Stimulated activated CD8-positive, alpha-beta memory T cell treated with anti-CD3 and anti-CD28 coated beads, Interleukin-4, amount 100 ng/mL, for 1 hour (primary cell): ENCODE measurements at places on chromosomes 5 and 9.

- DNase-seq = no peak
These were observed 13.7 kb downstream of the OR1J1 start for GRCh38 chr9:122463828-122464632.

GRCh38 chr9:119963798-119964372 is 594.6 kb upstream of the BRINP1 start:
- DNase-seq = no peak

DNA sequence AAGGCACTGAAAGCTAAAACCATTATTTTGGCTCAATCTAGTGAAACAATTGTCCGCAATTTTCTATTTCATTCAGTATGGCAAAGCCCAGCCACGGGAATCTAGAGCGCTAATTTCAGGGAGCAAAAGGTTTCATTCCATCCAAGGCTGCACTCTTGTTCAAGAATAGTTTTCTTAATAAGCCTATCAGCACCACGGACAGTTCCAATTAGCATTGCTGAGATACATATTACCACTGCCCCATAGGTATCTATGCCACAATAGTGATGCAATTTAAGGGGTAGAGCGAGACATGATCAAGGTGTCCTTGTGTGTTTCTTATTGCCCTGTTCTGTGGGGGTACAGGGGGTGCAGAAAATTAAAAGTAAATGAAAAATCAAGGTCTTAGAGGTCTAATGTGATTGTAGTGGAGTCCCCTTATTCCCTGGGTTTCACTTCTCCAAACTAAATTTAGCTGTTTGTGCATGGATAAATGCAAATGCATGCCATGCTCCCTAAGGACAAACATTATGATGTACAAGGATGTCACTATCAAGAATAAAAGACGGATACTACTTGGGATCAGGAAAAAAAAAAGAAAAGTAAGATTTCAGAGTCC is 45.5 kb downstream of the SPOCK1 start:
- DNase-seq = no peak

DNA sequence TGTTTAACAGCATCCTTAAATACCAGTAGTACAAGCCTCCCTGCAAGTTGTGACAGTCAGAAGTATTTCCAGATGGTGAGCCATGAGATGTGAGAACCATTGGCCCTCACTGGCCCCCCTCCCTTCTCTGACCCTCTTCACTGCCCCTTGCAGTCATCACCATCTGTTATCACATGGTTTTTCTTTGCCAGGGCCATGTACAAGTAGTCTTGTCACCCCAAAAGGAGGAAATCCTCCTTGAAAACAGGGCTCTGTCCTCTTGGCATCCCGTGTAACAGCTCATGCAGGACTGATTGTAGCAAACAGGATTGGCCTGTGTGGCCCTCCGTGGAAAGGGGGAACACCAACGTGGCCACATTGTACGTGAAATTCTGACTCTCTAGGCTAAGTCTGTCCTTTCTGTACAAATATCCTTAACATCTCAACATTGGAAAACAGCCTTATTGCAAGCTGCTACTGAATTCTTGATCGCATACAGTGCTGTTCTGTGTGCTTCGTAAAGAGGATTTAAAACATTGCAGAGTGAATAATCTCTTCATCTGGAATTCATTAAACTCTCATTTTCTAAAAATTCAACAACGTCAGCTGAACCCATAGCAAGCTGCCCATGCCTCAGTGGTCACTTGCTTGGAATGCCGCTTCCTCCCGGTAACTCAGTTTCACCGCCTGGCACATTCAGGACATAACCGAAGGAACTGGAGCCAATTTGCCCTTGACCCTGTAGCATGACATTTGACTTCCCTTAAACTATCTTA is 171.7 kb downstream of the ATPSCKMT start:
- no peak for DNase-seq

DNA sequence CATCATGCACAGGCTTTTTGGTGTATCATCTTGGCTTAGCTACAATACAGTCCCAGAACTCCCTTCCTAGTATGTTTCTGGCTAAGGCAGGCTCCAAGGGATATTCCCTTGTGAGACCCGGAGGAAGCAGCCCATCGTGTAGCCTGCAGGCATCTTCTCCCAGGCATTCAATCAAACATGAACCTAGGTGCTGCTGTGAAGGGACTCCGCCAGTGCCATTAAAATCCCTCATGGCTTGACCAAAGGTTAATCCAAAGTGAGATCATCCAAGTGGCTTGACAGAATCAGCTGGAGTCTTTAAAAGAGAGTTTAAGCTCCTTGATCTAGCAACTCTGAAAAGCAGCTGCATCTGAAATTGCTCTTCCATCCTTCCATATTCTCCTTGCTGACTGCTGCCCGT is 333.9 kb downstream of the DIRAS2 start:
- no peak for DNase-seq

DNA sequence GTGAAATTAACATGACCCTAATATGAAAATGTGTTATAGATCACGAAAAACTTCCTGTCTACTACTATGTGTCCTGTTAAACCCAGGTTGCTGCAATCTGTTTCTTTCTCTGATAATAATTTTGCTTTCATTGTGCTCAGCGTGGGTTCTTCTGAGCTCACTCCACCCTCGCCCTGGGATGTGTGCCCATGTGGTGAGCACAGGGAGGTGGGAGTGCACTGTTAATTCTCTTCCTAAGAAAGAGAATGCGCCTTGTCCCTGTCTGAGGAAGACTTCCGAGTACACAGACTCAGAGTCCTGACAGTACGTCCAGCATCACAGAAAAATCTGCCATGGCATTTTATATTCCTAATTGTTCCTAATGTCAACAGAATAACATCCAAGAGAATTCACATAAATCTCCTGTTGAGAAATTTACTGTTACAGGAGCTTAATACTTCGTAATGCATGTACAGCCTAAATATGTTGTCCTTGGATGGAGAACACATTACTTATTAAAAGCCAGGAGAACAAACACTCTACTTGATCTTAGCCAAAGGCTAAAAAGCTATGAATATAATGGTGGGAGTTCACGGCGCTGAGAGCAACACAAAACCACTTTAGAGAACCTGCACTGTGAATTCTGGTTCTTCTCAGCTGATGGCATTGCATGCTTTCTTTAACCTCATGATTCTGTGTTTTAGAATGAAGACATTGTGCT is 102.6 kb downstream of the PDE4D start:
- DNase-seq = no peak

- DNase-seq = no peak
These were observed 114.6 kb downstream of the SYK start for GRCh38 chr9:90916147-90916734.

DNA sequence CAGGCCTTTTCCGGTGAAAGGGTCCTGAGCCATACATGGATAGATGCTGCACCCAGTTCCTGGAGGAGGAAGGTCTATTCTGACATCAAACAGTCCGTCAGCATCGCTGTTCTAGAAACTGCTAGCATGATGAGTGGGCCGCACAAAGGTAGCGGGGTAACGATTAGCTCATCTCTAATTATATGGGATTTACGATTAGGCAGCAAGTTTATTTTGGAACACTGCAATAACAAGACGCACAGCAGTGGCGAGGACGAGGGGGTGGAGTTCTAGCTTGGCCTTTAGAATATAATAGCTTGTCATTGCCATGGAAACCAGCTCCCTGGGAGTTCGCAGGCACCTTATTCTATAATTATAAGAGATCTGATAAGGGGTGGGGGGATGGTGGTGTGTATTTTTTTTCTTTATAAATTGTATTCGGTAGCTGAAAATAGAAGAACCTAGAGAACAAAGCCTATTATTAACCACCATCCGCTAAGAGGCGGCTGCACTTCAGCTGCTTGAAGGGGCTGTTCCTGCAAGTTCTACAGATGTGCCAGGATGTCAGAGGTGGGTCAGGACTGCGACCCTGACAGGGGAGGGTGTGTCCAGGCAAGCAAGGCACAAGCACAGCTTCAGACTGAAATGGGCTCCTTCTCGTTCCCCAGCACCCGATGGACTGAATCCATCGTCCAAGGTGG is 311.0 kb downstream of the AGTPBP1 start:
- no peak for DNase-seq

GRCh38 chr5:76114179-76114851 is 31.1 kb downstream of the SV2C start:
- DNase-seq = no peak

- DNase-seq = no peak
These were observed 352.7 kb upstream of the GRAMD2B start for GRCh38 chr5:126070481-126070880.

DNA sequence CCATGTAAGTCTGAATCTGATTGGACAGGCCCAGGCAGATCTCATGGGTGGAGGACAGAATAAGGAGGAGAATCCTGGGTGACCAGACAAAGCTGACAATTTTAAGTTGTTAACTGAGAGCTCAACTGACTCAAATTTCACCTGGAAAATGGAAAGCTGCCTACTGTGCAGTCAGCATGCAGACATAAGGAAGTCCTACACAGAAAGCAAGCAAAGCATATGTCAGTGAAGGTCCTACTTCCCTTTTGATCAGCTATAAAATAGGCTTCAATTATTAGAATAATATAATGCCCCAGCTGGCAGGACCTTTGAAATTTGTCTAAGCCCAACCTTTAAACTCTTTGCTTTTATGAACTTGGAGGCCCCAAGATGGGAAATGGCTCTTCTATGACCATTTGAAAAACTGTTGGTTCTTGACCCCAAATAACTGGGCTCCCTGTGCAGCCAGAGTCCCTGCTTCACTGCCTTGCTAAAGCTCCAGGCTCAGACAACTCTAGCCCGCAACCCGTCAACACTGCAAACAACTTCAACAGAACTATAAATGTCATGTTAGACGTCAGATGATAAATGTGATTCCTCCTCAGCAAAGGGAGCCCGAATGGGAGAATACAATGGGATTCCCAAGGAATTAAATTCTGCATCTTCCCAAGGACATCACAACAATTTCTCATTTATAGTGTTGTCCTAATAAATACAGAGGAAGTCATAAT is 118.9 kb upstream of the ADRA1B start:
- DNase-seq = no peak

DNA sequence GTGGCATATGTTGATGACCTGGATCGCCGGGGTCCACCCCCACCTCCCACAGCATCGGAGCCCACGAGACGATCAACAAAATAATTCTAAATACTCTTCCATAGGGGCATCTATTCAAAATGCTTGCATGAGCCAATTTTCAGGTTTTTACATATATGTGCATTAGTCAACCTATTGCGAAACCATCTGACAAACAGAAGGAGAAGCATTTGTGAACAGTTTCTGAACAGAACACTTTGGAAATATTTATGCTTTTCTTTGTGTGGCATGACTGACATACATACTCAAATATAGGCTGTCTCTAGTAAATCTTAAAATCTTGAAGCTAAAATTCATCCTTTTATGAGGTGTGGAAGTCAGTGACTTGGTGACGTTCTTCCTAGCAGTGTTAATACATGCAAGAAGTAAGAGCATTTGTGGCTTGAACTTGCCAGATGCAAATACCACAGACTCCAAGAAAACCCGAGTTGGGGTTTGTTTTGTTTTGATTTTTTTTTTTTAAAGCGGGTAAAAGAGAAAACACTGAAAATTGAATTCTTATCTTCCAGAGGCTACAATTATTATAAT is 5.3 kb downstream of the GPR151 start:
- DNase-seq = no peak

DNA sequence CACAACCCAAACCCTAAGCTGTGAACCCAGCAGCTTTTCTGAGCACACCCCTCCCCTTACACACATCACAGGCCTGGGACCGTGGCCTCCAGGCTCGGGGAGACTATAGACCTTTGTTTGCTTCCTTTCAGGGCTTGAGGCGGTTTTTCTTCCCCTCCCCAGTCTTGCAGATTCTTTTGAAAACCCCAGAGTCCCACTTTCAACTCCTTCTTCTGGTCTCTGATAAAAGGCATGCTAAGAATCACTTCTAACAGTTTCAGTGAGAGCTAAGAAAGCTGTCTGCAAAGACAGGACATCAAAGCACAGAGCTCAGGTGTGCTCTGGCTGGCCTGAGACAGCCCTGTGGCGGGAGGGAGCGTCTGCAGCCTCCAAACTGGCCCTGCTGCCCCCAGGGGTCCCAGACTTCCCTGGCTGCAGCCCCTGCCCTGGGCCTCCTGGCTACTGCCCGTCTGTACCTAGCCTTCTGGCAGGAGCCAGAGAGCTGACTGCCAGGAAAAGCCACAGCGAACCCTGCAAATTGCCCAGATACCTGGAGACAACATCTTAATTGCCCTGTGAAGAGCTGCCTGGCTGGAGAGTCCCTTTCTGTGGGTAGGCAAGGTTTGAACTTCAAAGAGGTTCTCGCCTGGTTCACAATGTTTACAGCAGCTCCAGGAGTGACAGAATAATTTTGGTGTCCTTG is 138.9 kb downstream of the GADD45G start:
- no peak for DNase-seq

- no peak for DNase-seq
These were observed 369.5 kb downstream of the TAF11L14 start for GRCh38 chr5:18003784-18004183.

DNA sequence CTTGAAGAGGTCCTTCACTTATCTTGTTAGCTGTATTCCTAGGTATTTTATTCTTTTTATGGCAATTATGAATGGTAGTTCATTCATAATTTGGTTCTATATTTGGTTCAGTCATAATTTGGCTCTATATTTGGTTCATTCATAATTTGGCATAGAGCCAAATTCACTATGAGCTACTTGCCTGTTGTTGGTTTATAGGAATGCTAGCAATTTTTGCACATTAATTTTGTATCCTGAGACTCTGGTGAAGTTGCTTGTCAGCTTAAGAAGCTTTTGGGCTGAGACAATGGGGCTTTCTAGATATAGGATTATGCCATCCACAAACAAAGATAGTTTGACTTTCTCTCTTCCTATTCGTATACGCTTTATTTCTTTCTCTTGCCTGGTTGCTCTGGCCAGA is 142.2 kb downstream of the PLCXD3 start:
- DNase-seq = no peak

DNA sequence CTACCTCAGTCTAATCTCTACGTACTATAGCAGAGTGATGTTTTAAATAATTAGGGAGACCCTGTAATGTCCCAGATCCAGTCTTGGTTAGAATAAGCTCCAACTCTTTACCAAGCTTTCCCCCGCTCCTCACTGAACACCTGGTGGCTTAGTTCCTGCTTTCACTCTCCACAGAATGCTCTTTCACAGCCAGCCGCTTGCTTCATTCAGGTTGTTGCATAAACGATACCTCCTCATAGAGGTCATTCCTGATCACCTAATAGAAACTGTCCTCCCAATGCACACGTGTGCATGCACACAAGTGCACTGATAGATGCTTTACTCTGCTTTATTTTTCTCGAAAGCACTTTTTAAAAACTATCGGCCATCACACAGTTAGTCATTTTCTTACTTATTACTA is 298.1 kb downstream of the TRPM3 start:
- no peak for DNase-seq

DNA sequence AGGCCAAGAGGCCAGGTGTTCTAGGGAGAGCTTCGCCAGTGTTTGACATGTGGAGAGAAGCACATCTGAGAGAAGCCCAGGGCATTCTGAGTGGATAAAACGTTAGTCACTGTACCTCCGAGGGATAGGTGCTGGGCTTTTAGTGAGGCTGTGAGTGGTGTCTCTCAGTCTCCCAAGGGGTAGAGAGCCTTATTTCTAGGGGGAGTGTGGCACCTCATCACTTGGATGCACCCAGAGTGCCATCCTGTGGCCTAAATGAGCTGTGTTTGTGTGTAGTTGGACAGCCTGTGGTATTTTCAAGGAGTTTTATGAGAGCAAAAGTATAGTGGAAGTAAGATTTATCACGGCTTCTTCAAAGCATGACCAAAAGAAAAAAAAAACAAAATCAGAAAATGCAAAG is 1046.9 kb upstream of the WWC1 start:
- no peak for DNase-seq

- DNase-seq = no peak
These were observed 67.1 kb downstream of the EPB41L4B start for GRCh38 chr9:109253637-109254284.
